ENCODE measurements at places on chromosomes 3 and 15.

DNA sequence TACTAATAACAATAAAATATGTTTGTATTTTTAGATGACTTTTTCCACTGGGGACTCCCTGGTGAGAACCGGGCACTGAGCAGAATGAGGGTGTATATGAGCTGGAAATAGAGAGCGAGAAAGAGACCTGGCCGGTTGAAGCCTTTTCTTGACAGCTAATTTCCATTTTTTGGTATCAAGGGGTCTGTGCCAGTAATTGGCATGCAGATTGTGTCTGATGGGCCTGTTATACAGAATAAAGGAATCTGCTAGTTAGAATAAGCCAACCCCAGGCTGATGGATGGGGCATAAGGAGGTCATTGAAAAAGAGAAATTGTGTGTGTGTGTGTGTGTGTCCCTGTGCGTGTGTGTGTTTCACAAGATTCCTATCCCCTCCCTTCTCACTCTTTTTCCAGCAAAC, 83.9 kb downstream of the IL20RB start:
- no peak for DNase-seq

- DNase-seq = no peak
Observed at GRCh38 chr3:135973841-135974240, 8.3 kb downstream of the PPP2R3A start.

DNA sequence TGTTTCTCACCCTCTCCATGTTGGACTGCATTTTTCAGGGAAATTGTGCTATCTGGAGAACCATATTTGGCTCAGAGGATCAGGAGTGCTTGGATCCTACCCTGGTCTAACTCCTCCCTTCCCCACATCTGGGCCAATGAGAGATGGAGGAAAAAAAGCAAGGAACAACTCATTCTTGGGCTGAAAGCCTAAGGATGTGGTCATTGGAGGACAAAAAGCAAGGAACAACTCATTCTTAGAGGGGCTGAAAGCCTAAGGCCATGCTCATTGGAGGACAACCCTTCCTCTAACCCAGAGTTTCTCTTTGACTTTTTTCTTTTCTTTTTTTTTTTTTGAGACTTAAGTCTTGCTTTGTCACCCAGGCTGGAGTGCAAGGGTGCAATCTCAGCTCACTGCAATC, 48.6 kb upstream of the CHRNB4 start:
- DNase-seq = no peak

GRCh38 chr15:74788042-74788682, 6.3 kb downstream of the CSK start:
- DNase-seq = no peak

DNA sequence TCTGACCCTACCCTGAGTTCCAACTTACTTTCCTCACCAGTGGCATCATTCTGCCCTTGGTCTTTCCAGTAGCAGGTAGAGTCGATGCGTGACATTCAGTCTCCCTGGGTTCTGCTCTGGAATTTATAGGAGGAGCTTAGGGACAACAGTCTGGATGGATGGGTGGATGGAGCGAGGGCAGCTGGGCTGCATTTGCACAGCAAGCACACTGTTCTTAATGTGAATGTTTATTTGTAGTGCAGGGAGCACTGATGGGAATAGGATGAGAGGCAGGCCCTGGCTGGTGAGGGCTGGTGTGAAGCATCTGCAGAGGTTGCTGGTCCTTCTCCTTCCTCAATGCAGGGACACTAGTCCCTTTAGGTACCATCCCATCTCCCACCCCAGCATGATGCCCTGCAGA, 176.2 kb downstream of the EPHB1 start:
- no peak for DNase-seq

- no peak for DNase-seq
Observed at GRCh38 chr3:82080261-82080660, 318.8 kb upstream of the GBE1 start.

GRCh38 chr3:141065841-141066805, 15.0 kb downstream of the SPSB4 start:
- no peak for DNase-seq

DNA sequence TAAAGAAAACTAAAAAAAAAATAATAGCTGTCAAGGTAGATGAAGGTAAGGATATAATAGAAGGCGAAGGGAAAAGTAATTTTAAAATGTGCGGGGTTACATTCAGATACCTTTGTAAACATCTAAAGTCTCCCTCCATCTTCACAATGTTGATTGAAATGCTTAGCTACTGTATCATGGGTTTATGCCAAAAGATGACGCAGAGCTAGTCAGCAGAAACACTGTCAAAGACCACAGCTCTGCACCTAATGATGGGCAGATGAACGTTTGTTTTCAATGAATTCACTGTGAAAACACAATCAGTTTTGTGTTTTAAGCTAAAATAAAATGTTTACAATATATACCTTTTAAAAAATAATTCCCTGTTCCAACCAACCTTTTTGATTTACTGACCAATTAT, 61.2 kb downstream of the RFTN1 start:
- DNase-seq = no peak

GRCh38 chr3:46811615-46812236, 51.5 kb downstream of the MYL3 start:
- DNase-seq = no peak

- DNase-seq = no peak
Observed at GRCh38 chr15:45703670-45704328, 69.0 kb downstream of the SQOR start.

DNA sequence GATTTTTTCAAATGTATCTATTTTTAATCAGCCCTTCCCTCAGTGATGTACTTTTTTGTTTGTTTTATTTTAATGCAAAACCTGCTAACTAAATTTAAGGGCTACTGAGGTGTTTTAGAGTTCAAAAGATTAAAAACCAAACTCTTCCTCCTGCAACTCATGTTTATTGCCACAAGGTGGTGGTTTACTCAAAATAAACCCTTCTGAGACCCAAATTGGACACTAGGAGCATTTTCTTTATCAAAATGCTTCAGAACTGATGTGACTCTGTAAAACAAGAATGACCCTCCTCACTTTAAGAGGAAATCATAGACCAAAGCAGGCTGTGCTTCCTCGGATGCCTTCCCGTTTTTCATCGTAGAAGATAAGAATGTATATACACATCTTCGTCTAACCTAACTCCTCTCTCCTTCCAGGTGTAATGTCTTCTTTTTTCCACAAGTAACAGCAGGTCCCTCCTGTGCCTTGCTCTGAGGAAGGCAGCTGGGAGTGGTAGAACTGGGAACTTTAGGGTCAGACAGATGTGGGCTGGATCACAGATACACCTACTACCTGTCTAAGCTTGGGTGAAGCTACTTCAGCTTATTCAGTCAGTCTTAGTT, 2.9 kb upstream of the NME9 start:
- no peak for DNase-seq

GRCh38 chr3:15331606-15332404, 581 bp downstream of the SH3BP5 start:
- no peak for DNase-seq

DNA sequence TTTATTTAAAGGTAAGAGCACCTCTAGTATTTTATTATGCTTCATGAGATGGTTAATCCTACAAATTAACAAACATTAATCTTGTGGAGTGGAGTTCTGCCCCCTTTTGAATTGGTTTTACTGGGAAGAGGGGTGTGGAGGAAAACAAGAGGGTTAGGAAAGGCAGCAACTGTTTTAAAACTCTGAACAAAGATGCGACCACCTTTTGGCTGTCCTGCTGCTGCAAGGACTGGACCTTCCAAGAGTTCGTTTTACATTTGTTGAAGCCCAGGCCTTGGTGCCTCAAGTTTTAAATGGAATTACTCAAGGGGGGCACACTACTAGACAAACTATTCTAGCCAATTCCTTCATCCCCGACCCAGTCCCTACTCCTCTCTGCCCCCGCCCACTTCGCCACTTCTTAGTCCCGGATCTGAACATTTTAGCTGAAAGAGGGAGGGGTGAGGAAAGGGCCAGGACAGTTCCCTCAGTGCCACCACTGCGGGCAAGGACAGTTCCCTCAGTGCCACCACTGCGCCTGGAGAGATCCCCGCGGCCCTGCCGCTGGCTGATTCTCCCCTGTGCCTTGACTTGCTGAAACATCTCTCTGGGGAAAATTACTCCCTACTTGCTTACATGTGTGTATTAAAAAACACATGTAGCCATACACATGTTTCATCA, 11.2 kb downstream of the SOX2 start:
- DNase-seq = no peak

DNA sequence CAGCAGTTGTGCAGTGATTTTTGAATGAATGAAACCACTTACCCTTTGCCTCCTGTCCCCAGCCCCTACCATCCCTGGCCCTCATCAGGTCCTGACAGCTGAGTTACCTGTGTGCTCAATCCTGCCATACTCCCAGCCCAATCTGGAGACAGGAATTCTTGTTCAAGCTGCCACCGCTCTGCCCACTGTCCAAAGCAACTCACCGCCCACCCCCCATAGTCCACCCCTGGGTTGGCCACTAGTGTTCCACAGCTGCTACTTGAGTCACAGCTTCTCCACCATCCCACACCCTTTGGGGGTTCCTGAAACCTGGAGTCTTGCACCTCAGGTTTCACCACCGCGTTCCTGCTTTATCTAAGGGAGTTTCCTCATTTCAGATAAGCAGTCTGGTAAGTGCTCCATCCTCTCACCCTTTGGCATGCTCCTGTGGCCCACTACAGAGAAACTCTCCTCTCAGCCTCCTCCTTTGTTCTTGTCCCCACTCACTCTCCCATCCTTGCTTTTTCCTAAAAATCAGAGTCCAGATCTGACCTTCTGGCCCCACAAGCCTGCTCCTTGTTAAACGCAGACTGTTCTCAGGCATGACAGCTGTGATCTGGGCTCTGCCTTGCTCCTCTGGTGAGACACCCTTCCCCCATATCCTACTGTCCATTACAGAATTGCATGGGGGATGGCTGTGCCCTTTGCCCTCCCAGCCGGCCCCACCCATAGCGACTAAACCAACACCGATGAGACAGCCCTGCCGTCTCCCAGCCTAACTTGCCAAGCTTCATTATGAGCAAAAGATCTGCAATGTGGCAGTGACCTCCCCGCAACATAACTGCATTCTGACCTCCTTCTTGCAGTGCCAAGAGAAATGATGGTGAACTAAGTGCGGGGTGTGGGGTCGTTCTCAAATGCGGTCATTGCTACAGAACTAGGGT, 50.0 kb downstream of the CYP19A1 start:
- no peak for DNase-seq

All from activated CD8-positive, alpha-beta memory T cell treated with anti-CD3 and anti-CD28 coated beads for 48 hours (primary cell).